ENCODE measurements at places on chromosomes 3 and 15. TPM values are rescaled to one million over a fixed set of nuclear protein-coding genes. Genes with fewer than 3 reads are reported as not detected.

- DNase-seq = no peak
Measured at GRCh38 chr3:33394403-33395054, 45.7 kb downstream of the UBP1 start.

GRCh38 chr3:121491683-121492320 lies 54.0 kb downstream of the POLQ start:
- no peak for DNase-seq

GRCh38 chr3:13612829-13613228 lies 63.9 kb downstream of the FBLN2 start:
- peak; percentile 82 for DNase-seq

DNA sequence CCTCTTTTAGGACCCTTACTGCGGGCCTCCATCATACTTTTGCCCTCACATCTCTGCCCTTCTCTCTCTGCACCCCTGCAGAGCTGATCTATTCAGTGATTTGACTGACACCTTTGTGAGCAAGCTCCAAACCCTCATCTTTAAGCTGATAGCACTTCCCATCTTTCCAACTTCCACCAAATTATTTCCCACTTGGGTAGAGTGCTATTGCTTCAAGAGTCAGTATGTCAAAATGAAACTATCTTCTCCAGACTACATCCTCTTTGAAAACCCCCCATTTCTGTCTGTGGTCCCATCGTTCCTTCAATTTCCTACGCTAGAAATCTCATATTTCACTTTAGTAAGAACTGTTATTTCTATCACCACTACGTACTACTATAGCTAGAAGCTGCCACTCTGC lies 19.7 kb downstream of the ZWILCH start:
- DNase-seq = no peak

NPAP1 gene
- not detected for total RNA-seq

- no peak for DNase-seq
Measured at GRCh38 chr15:48865370-48866079, 12.4 kb upstream of the EID1 start.

CLDN16 gene
- total RNA-seq = not detected

GPR171 gene
- total RNA-seq = 1.4 TPM

GRCh38 chr3:43015991-43016865 lies 37.1 kb downstream of the GASK1A start:
- DNase-seq = no peak

- no peak for DNase-seq
Measured at GRCh38 chr3:96213393-96213792, 601.0 kb upstream of the EPHA6 start.

DNA sequence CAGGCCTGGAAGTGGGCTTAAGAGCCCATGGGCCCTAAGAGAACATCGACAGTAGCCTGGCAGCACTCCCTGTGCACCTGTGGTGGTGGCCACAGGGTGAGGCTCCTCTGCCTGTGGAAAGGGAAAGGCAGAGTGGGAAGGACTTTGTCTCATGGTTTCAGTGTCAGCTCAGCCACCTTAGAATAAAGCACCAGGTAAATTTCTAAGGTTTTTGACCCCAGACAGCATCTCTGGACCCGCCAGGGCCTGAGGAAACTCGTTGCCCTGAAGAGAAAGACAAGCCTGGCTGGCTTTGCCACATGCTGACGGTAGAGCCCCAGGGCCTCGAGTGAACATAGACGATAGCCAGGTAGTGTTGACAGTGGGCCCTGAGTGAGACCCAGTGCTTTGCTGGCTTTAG lies 22.1 kb downstream of the GOLGA6A start:
- peak; percentile 48 for DNase-seq

- no peak for DNase-seq
Measured at GRCh38 chr15:44633603-44634002, 29.9 kb downstream of the SPG11 start.

GRK7 gene
- total RNA-seq = not detected

DNA sequence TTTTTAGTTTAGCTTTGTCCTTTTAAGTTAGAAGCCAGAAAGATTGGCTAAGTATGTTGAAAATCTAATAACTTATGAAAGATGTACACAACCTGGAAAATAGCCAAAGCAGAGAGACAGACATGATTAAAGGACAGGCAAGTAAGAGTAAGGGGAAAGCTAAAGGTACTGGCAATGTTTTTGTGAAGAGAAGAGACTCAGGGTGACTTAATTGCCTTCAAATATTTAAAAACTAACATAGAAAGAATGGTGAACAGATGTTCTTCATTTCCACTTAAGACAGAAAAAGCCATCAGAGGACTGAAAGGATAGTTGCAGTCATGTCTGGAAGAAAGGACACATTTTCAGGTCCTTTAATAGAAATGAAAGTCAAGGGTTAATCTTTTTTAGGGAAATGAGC lies 68.8 kb downstream of the ZNF385D start:
- DNase-seq = no peak

- DNase-seq = no peak
Measured at GRCh38 chr3:38120693-38121450, 16.1 kb downstream of the ACAA1 start.

DNA sequence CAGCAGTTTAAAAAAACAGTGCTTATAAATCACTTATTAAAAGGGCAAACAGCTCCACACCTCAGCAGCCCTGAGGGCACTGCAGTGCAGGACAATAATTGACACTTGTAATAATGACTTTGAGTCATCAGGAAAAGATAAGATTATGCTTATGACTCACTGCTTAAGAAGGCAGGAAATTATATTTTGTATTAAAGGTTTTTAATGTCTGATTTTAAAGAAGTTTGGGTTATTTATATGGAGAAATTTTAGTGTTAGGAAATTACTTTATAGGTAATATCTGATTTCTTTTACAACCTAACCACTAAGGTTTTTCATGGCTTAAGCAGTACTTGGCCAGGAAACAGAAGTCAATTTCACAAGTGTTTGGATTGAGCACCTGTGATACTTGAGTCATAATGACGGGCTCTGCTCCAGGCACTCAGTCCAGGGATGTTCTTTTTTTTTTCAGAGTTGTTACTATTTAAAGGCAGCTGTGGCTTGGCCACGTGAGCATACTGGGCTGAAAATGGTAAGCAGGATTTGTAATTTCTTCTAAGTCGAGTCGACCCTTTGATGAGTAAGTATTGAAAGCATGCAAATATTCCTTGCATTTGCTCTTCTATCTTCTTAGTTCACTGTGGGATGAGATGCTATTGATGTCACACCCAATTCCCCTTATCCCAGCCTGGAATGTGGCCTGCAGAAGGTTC lies 21.6 kb upstream of the SLC6A20 start:
- DNase-seq = no peak

GTPBP8 gene
- total RNA-seq = 11.1 TPM

DNA sequence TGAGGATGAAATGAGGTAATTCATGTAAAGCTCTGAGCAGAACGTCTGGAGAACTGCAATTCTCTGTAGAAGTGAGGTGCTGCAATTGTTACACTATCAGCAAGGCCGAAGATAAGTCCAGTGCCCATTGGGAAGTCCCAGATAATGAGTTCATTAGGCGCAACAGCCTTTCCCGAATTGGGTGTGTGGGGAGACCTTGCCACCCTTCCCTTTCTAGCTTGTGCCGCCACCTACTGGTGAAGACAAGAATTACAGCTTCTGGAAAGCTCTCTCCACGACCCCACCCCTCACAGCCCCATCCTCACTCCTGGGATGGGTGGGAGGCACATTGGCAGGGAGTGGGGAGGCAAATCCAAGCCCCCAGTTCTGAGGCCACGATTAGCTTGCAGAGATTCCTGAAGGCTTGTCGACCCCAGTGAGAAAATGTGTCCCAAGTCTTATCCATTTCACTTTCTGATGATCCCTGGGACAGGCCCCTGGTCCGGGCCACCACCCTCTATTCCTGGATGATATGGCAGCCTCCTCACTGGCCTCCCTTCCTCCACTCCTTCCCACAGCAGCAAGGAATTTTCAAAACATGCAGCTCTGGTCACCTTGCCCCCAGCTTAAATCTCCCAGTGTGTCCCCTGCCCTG lies 36.4 kb downstream of the FAM3D start:
- DNase-seq = no peak

DNA sequence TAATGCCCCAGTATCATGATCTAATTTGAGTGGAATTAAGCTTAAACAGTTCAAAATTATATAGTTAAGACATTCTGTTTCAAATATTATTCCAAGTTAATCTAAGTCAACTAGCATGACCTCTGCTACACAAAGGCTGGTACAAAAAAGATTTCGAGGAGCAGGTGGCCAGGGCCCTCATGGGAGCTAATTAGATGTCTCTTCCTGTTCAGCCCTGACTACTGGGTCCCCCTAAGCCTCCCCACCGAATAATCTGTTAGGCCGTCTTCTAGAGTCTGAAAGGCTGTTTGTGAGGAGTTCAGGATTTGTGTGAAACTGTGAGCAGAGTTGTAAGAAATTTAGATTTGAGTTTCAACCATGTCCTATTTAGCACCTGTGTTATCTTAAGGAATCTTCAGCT lies 75.4 kb downstream of the PPM1L start:
- no peak for DNase-seq

- DNase-seq = no peak
Measured at GRCh38 chr3:152222327-152222726, 46.4 kb upstream of the MBNL1 start.

GRCh38 chr3:102085431-102086176 lies 236.3 kb downstream of the NFKBIZ start:
- DNase-seq = no peak

DNA sequence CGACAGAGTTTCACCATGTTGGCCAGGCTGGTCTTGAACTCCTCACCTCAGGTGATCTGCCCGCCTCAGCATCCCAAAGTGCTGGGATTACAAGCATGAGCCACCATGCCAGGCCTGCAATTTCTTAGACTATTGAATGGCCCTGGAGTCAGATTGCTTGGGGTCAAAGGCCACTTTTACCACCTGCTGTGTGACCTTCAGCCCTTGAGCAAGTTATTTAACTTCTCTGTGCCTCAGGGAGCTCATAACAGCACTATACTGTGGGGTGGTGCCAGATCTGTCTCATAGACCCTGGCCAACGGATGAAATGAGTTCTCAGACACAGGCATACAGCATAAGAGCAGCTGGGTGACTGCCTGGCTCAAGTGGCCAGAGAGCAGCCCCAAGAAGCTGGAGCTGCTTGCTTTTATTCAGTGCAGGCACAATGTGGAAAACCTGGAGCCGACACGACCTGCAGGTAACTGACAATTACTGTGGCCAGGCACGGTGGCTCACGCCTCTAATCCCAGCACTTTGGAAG lies 44.9 kb upstream of the FURIN start:
- no peak for DNase-seq

MOBP gene
- not detected for total RNA-seq

DNA sequence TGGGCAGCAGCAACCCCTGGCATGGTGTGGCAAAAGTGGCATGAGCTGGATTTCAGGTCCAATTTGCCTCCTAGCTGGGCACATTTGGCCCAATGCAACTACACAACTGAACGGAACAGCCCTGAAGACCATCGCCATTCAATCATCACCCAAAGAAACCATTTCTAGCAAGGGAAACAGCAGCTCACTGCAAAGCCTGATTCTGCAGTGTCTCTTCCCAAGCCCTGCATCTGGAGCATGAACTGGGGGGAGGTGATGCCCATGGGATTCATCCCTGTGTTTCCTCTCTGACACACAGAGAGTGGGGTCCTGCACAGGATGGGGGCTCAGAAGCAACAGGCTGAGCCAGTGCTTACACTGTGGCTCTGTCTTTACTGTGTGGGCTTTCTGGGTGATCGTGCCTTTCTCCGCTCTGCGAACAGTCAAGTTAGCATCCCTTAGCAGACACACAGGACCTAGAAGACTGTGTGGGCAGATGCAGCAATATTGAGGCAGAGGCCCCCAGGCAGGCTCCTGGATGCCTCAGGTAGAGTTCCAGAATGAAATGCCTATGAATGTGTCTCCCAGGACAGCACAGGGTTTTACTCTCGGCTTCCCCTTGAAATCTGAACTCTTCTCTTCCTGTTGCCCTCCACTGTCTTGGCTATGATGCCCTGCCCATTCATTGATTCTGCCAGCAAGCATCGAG lies 91.1 kb upstream of the ALDH1A3 start:
- no peak for DNase-seq

- peak; percentile 44 for DNase-seq
Measured at GRCh38 chr3:128714887-128715491, 11.0 kb upstream of the RAB7A start.

CCR9 gene
- not detected for total RNA-seq

DNA sequence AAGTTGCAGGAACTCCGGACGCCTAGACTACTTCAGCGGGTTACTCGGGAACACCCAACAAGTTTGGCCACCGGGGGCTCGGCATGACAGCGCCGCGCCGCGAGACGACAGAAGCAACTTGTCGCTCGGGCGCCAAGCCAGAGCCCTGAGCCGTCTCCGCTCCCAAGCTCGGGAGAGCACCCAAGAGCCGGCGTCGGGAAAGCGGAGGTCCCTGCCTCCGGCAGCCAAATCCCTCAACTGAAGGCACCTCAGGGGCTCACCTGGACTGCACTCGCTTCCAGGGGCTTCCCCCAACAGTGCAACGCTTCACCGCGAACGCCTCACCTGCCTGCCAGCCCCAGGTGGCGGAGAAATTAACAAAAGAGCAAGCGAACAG lies 640 bp downstream of the MB21D2 start:
- peak; percentile 91 for DNase-seq

C3orf20 gene
- not detected for total RNA-seq

DNA sequence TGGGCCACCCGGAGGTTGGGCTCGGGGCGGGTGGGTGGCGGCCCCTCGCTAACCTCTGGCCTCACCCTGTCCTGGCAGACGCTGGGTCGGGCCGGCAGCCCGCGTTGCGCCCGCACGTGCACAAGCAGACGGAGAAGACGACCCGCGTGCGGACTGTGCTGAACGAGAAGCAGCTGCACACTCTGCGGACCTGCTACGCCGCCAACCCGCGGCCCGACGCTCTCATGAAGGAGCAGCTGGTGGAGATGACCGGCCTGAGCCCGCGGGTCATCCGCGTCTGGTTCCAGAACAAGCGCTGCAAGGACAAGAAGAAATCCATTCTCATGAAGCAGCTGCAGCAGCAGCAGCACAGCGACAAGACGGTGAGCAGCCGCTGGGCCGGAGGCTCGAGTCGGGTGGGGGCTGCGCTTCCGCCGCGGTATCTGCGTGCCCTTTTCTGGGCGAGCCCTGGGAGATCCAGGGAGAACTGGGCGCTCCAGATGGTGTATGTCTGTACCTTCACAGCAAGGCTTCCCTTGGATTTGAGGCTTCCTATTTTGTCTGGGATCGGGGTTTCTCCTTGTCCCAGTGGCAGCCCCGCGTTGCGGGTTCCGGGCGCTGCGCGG lies 3.7 kb downstream of the ISL2 start:
- no peak for DNase-seq

Data from posterior vena cava (tissue), 2 donors.